ENCODE measurements at places on chromosomes 4 and X.

DNA sequence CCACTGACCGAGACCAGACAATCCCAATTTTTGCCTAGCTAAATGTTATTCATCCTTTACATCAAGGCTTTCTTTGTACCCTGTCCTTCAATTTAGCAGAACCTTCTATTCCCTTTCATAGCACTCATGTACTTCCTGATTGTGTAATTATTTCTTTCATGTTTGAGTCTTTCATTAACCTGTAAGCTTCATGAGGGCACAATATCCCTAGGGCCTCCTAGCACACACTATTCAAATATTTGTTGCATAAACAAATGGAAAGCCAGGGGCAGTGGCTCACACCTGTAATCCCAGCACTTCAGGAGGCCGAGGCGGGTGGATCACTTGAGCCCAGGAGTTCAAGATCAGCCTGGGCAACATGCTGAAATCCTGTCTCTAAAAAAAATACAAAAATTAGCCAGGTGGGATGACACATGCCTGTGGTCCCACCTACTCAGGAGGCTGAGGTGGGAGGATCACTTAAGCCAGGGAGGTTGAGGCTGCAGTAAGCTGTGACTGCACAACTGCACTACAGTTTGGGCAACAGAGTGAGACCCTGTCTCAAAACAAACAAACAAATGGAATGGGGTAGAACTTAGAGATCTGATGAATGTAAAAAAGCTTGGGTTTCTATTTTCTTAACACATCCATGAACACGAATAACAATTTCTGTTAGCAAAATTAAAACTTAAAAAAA is 59.0 kb downstream of the SAT1 start:
- no peak for DNase-seq

GRCh38 chrX:12777670-12778069 is 13.5 kb upstream of the PRPS2 start:
- DNase-seq: no peak

- DNase-seq: no peak
These were observed 1.0 kb downstream of the TBCK start for GRCh38 chr4:106314960-106315359.

- DNase-seq: no peak
These were observed 836.7 kb upstream of the EPHA5 start for GRCh38 chr4:66506985-66507384.

DNA sequence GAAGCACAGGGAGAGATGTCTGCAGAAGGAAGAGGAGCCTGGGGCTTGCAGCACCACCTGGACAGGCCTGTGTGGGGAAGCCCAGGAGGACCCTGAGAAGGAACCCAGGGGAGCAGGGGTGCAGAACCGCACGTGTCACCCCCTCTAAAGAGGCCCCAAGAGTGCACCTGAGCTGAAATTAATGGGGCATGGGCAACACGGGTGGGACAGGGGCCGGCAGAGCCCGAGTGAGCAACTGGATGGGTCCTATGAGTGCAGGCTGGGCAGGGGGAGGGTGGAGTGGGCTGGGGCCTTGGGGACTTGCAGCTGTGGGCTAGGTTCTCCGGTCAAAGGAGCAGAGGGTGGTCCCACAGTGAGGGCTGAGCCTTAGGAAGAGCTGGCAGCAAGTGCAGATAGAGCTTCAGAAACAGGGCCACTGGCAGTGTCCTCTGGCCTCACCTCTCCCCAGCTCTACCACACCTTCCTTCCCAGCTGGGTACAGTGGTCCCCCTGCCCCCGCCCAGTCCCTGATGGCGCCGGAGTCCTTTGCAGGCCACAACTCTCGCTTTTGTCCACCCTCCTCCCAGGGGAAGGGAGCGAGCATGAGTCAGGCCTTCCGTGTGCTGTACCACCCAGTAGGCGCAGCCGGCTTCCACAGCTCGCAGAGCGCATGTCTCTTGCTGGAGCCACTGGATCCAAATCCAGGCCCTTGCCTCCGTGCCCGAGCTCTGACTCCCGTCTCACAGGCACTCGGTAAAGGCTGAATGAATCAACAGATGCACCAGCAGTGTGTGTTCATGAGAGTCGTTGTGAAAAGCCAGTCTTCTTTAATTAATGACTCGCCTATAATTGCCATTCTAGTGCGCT is 131.6 kb downstream of the HMX1 start:
- DNase-seq: no peak

- DNase-seq: peak; percentile 14
These were observed 91.0 kb downstream of the MID1 start for GRCh38 chrX:10529344-10529743.

- no peak for DNase-seq
These were observed 135.3 kb upstream of the IL1RAPL2 start for GRCh38 chrX:104430742-104431119.

DNA sequence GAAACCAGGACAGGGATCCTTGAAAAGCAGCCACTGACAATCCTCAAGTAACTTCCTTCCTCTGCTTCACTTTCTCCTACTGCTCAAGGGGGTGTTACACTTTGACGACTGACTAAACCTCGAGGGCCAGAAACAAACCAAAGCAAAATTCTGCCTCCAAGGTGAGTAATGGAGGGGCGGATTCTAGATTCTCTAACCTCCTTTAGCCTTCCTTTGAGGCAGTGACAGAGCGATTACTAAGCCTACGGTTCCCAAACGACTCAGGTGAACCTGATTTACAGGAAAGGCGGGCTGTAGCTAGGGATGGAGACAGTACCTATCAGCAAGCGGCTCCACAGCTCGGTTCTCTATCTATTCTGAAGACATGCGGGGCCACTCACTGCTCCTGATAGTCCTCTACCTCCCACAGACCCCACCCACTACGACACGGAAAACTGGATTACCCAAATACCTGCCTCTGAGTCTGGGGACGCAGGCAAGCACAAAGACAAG is 487 bp downstream of the TBCK start:
- DNase-seq: no peak

- DNase-seq: no peak
These were observed 597.2 kb downstream of the GALNTL6 start for GRCh38 chr4:172410363-172410762.

DNA sequence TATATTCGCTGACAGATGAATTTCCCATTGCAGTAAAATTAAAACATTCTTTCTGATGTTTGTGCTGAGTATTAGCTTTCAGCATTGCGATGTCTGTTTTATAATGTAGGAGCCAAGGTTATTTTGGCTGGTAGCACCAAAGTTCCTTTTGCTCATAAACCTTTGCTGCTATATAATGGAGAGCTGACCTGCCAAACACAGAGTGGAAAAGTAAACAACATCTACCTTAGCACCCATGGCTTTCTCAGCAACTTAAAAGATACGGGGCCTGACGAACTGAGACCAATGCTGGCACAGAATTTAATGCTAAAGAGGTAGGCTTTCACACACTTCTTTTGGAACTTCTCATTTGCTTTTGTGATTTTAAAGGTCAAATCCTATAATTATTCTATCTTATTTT is 46.0 kb downstream of the WDR19 start:
- DNase-seq: no peak

DNA sequence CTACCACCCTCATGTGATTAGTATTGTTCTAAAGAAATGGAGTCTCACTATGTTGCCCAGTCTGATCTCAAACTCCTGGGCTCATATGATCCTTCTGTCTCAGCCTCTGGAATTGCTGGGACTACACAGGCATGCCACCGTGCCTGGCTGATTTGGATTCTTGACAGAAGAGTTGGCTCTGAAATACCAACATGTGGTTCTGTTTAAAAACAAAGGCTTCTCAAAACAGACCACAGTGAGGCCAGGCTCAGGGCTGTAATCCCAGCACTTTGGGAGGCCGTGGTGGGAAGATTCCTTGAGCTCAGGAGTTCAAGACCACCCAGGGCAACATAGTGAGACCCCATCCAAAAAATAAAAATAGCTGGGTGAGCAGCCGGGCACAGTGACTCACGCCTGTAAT is 126.7 kb downstream of the DHRSX start:
- DNase-seq: no peak

- peak; percentile 3 for DNase-seq
These were observed 91.9 kb upstream of the MAPK10 start for GRCh38 chr4:86451560-86452330.

- DNase-seq: no peak
These were observed 115.1 kb downstream of the PPP3CA start for GRCh38 chr4:101232074-101232776.

GRCh38 chrX:41921492-41922430 is 1.6 kb downstream of the CASK start:
- DNase-seq: no peak

DNA sequence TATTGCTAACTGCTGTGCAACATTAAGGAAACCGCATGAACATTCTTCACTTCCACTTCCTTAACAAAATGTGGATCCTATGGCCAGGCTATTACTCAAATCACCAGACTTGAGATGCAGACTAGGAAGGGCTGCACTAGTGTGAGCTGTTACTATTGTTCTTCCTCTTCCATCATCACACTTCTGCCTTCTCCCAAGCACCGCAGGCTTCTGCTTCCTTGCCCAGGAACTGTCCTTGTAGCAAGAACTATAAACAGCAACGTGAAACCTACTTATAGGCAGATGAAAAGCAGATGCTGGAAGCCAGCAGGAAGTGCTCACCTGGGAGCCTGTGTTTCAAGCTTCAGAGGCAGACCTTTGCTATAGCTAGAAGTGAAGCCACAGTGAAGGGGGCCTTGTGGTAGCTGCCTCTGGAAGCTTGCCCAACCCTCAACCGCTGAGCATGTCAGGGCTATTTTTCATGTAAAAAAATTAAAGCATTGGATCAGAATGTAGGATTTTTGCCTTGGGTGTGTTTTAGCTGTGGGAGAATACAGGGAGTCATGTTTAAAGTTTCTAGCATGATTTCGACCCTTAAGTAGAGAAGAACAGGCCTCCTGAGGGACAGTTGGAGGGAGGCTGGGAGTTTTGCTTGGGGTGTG is 43.9 kb downstream of the CLNK start:
- no peak for DNase-seq

DNA sequence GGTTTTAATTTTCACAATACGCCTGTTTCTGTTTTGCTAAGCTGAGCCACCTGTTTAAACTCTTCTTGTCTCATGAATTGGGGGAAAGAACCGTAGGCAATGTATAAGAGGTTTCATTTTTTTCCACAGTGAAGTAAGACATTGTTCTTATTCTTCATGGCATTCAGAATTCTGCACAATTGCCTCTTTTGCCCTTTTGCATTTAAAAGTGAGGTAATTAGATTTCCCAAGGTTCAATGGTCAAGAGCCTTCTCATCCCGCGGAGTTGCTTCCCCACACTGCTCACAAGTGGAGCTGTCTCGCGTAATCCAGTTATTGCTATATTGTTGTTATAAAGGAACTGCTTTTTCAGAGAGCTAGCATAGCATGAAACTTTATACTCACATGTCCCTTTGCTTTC is 90.9 kb upstream of the SPRY1 start:
- no peak for DNase-seq

DNA sequence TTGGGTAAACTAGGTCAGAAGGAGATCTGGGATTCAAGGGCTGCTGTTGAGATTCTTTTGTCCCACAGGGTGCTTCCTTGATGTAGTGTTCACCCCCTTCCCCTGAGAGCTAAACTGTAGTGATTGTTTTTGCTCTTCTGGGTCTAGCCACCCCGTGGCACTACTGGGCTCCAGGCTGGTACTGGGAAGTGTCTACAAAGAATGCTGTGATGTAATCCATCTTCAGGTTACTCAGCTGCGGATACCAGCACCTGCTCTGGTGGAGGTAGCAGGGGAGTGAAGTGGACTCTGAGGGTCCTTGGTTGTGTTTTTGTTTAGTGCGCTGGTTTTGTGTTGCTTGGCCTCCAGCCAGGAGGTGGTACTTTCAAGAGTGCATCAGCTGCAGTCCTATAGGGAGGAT is 365.5 kb downstream of the ZNF674 start:
- DNase-seq: no peak

GRCh38 chrX:110759785-110760184 is 35.8 kb downstream of the CHRDL1 start:
- DNase-seq: no peak

DNA sequence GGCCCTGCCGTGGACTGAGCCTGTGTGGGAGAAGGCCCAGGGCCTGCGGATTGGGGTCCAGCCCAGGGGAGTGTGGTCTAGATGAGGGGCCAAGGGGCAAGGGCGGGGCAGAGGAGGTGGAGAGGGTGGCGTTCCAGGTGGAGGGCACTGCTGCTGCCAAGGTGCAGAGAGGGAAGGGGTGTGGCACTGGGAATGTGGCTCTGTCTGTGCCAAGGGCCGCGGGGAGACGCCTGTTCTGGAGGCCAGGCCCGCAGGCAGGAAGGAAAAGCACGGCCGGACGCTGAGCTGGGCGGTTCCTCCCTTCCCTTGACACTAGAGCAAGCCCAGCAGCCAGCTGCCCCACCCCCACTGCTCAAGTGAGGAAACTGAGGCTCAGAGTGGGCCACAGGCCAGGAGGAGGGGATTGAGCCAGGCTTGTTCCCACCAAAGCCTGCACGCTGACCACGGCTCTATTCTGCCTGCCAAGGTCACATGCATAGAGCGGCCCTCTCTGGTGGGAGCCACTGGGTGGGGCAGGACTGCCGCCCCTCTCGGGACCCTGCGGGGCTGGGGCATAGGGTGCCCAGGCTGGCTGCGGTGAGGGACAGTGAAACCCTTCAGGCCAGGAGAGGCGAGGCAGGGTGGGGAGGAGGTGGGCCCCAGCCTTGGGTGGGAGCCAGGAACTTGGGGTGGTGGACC is 13.0 kb downstream of the SH3BP2 start:
- no peak for DNase-seq

DNA sequence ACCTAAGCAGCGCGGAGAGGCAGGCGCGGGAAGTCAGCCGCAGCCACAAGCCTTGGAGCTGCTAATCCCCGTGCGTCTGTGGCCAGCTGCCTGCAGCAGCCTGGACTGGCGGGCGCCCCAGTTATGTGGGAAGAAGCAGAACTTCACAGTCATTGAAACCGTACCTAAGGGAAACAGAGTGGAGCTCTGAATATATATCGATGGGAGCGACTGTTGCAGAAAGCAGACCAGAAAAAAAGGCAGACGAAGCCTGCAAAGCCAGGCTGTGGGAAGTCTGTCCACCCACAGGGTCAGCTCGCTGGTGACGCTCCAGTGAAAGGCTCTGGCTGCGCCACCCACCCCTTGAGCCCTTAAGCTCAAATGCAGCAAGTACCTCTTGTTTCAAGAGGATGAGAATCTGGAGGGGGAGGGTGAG is 24.7 kb downstream of the KCNE5 start:
- no peak for DNase-seq

All from HTR-8/SVneo (cell line).